GM23338 (cell line): ENCODE measurements at places on chromosomes 1 and 21.

GRCh38 chr21:31299291-31300147 is 44.5 kb downstream of the TIAM1 start:
- DNase-seq: no peak

- DNase-seq: no peak
Measured at GRCh38 chr1:242745079-242745478, 220.6 kb upstream of the PLD5 start.

DNA sequence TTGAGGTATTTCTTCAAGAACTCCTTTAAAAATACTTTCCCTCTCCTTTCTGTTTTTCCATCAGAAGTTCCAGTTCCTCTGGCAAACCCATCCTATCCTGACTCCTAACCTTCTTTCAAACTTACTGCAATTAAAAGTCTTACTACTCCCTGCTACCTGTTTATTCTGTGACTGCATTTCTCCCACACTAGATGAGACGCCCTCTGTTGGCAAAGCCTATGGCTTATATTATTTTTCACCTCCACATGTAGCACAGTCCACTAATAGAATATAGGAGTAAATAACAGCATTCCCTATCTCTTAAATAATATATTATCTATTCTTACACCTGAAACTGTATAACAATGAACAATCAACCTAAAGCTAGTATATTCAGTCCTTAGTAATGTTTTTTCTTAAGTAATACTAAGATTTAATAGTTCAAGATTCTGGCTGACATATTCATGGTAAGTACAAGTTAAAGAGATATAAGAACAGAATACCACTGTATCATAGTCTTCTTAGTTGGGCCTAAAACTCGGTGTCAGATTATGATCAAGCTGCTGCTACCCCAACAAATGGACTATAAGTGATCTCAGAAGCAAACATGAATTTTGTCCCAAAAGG is 54.8 kb downstream of the RAB3GAP2 start:
- peak; percentile 66 for DNase-seq

DNA sequence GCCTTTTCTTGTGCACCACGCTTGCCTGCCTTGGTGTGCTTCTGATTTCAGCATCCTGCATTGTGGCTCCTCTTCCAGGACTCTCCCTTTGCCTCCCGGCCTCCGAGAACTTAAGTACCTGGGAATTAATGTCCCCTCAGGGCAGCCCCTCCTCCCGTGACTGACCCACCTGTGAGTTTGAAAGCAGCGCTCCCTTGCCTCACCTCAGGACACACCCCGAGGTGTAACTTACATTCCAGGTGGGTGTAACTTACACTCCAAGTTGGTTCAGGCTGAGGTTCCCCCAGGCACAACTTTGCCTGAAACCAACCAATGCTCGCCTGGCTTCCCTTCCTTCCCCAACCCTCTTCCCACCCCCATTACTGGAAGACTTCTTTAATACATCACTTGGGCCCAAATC is 161.4 kb downstream of the KAZN start:
- DNase-seq: no peak

GRCh38 chr1:212488436-212489283 is 55.9 kb downstream of the NENF start:
- no peak for DNase-seq

GRCh38 chr1:175808573-175808972 is 65.2 kb upstream of the TNR start:
- peak; percentile 62 for DNase-seq

DNA sequence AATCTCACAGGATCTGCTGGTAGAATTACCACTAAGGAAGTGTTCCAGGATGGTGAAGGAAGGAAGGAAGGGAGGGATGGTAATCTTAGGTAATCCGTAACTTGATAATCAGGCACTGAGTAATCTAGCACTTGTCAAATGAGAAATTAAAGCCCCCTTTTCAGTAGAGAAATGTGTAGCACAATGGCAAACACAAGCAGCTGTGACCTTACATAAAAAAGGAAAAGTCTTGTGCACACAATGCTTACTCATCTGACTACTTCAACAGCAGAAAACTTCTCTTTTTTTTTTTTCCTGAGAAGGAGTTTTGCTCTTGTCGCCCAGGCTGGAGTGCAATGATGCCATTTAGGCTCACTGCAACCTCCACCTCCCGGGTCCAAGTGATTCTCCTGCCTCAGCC is 6.1 kb downstream of the NUP210L start:
- no peak for DNase-seq

DNA sequence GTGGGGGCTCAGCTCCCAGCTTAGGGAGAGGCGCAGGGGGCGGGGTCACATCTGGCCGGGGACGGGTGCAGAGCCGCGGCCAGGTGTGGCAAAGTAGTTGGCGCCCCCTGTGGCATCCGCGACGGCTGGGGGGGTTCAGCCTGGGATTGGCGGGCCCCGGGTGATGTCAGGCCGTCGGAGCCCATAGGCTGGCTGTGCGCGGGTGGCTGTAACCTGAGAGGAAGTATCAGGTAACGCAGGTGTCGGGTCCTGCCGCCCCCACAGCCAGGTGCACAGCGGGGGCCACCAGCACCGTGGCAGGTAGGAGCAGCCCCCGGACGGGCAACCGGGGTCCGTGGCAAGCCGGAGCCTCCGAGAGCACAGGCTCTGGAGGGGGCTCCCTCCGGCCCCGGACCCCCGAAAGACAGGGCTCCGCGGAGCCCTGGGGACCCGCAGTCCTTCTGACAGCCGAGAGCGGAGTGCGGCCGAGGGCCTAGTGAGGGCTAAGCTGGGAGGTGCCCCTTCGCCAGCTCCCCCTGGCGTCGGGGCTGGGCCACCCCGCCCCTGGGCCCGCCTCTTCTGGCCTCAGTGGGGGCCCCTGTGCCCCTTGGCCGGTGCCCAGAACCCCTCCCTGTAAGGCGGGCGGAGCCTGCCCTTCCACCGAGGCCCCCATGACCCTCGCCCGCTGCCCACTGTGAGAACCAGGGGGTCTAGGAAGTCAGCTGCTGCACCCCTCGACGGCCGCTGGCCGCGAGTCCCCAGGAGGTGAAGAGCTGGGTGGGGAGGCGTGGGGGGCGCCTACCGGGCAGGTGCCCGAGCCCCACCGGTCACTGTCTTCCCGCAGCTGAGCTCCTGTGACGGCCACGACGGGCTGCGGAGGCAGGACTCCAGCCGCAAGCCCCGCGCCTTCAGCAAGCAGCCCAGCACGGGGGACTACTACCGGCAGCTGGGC is 17.9 kb downstream of the TNFRSF25 start:
- peak; percentile 97 for DNase-seq

- DNase-seq: no peak
Measured at GRCh38 chr1:183732236-183732880, 72.6 kb upstream of the RGL1 start.

- DNase-seq: no peak
Measured at GRCh38 chr1:59007820-59008598, 224.2 kb upstream of the JUN start.

DNA sequence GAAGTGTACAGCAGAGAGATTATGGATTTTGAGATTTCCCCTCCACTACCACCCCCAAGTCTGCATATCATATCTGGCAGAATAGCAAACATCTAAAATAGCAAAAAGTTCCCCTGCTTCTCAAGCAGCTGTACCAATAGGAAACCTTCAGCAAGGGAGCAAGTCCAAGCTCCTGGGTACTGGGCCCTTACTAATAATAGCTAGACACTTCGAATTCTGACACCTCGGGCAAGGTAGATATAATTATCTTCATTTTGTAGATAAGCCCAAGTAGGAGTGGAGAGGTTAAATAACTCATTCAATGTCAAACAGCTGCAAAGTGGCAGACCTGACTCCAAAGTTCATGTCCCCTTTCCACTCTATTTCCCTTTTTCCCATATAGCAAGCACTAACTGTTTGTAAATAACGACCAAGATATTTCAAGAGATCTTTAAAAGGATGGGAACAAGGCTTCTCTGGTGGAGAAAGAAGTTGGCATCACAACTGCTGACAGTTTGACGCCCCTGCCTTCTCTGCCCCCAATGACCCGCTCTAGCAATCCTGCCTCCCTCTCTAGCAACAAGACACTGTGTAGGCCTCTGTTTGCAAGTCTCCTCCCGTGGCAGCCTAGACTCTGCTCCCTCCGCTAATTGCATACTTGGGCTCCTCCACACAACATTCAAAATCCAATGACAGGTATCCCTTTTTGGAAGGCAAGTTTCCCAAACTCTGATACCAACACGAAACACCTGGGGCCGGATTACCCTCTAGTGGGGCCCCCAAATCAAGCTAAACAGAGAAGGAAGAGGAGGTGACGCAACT is 18.7 kb upstream of the ADAR start:
- no peak for DNase-seq

DNA sequence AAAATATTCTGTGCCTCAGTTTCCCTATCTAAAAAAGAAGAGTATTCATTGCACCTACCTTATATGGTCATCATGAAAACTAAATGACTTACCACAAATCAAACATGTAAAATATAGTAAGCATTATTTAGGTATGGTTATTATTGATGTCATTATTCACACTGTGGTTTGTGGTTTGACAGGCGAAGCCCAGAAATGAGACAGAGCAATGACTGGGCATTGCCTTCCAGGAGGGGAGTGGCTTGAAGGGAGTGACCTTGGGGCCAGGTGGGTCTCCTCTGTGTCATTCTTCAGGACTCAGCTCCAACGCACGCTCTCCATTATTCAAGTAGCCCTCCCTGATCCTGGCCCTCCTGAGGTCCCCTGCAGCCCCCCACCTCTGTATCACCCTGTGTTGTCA is 133.7 kb downstream of the DMRTA2 start:
- no peak for DNase-seq
